T follicular helper cell (primary cell): ENCODE measurements at places on chromosomes 12 and 14.

GRCh38 chr14:60848066-60848465 is 113.5 kb downstream of the MNAT1 start:
- DNase-seq = no peak

DNA sequence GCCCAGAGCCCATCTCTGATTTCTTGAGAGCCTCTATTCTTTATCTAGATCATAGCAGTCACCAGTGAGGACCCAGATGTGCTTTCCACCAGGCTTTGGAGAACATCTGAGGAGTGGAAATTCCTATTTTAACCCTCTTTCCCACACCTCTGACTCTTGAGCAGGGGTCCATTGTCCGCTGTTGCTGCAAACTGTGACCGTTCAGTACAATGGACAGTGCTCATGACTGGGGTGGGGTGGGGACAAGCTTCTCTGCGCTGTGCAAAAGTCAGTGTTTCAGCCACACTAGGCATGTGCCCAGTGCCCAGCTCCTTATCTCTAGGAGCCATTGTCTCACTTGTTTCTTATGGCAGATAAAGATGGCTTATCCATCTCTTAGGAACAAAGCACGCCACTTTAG is 16.9 kb upstream of the KRT7 start:
- no peak for DNase-seq

- no peak for DNase-seq
Observed at GRCh38 chr14:70257526-70257925, 68.8 kb upstream of the SLC8A3 start.

- no peak for DNase-seq
Observed at GRCh38 chr12:30345744-30346471, 349.8 kb downstream of the IPO8 start.

- DNase-seq = no peak
Observed at GRCh38 chr14:34775922-34776321, 61.5 kb upstream of the CFL2 start.

- no peak for DNase-seq
Observed at GRCh38 chr12:94165670-94166364, 17.4 kb downstream of the PLXNC1 start.

GRCh38 chr12:92608151-92609091 is 94.4 kb upstream of the PLEKHG7 start:
- DNase-seq = no peak

DNA sequence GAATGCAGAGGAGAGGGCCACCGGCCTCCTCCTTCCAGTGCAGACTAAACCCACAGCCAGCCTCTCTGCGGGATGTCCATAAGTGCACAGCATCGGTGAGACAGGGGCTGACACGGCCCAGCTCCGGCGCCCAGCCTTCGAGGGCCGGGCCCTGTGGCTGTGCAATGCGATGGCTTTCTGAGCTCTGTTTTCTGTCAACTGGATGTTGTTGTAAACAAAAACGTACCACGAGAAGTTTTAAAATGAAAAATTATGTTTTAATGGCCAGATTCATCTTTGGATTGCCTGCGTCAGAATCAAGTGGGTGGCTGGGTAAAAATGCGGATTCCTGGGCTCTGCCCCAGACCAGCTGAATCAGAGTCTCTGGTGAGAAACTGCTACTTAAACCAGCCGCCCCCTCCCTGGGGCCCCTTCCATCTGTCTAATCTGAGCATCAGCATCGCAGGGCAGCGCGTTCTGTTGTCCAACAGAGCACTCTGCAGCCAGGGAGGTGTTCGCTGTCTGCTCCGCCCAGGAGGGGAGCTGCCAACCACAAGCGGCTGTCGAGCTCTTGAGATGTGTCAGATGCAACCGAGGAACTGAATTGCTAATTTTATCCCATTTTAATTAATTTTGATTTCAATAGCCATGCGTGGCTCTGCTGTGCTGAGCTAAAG is 133.4 kb downstream of the RFLNA start:
- DNase-seq = no peak

DNA sequence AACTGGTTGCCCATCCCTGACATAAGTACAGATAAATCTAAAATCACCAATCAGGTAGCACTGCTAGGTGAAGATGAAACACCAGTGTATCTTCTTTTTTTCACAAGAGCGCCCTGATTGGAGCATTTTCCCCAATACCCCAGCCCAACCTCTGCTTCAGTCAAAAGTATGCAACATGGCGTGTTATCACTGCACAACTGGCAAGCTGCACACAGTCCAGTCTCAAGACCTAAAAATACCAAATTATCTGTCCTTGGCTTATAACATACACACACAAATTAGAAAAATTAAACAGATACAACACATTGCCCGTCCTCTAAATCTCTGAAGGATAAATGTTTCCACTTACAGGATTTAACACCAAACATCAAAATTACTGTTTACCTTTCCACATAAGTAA is 20.2 kb upstream of the SELPLG start:
- no peak for DNase-seq

- DNase-seq = no peak
Observed at GRCh38 chr14:52906141-52906601, 44.7 kb downstream of the FERMT2 start.

GRCh38 chr12:64946132-64946829 is 121.8 kb downstream of the TBC1D30 start:
- no peak for DNase-seq

DNA sequence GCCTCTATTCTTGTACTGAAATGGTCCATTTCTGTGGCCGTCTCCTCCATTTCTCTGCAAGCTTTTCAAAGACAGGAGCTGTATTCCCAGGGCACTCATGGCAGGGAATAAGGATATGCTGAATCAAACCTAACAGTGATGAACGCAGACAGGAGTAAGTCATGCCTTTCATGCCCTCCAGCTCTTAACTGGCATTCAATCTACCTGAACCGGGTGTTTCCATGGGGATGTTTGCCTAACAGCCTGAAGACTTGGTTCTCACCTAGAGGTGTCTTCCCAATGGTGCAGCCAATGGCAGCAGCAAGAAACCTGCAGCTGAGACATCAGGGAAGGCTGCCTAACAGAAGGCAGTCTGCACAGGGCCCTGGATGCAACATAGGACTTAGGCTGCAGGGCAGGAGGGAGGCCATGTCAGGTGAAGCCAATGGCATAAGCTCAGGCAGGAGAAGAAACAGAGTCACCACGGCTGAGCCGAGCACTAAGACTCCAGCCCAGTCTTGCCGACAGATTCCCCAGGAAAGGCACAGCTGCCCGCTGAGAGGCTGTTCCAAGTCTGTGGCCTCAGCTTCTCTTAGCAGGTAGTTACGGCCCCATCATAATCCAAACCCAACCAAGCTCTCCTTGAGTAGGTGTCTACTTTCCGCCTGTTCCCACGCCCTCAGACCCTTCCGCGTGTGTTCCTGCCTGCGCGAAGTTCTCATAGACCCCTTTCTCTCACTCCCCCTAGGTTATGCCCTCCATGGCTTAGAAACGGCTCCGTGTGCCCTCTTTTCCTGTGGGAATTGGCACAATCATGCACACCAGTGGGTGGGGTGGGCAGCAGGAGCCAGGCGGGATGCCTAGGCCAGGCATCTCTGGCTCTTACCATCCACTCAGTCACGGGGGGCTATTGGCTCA is 44.1 kb downstream of the VWF start:
- DNase-seq = no peak

DNA sequence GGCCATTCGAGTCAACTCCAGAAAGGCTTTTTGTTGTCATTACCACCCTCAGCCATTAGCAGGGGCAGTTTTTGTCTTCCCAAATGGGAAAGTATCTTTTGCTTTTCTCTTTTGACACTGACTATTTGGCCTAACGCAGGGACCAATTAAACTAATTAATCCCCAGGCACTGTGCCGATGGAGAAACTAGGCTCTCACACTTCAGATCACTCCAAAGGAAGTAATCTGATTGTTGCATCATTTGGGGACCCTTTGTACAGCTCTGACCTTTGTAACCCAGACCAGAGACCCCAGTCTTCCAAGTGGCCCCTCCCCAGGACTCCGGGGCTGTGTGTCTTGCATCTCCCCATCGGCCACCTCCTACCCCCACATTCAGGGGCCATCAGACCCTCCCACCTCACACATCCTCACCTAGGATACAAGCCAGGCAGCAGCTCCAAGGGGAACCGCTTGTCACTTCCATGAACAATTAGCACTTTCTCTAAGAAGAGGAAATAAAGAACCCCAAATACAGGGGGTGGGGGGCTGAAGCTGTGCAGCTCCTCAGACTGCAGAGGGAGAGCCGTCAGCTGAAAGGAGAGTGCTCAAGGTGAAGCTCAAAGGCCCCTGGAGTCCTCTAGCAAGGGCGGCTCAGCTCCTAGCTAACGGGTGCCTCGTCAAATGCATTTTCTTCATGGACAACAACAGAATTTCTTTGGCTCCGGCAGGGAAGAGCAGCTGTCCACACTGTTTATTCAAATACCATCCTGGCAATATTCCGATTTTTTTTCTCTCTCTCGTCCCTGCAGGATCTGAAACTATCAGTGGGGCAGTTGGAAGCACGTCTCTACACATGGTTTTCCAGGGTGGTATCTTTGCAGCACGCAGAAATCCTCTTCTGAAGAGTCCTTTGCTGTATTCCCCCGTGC is 64.3 kb upstream of the DIO3 start:
- no peak for DNase-seq

- no peak for DNase-seq
Observed at GRCh38 chr14:98169170-98169587, 1102.8 kb downstream of the BCL11B start.

GRCh38 chr12:89787763-89788162 is 79.1 kb upstream of the ATP2B1 start:
- DNase-seq = no peak
